AML-193 (cell line): ENCODE measurements at places on chromosomes 13 and 19.

DNA sequence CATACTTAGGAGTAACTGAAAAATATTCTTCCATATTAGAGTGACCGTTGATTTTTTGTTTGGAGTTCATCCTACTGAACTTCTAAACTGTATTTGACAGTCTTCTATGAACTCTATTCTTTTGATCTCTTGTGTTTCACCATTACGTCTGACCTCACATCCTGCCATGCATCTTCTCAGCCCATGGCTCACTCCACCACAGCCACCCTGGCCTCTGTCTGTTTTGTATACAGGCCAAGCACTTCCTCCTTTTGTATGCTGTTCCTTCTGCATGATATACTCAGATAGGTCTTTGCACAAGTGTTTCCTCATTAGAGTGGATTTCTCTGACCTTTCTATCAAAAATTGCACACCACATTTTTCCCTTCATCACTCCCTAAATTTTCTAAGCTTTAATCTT is 119.9 kb downstream of the MAB21L1 start:
- DNase-seq = peak; percentile 98

- peak; percentile 82 for DNase-seq
Measured at GRCh38 chr13:31805841-31806240, 66.5 kb downstream of the RXFP2 start.

DNA sequence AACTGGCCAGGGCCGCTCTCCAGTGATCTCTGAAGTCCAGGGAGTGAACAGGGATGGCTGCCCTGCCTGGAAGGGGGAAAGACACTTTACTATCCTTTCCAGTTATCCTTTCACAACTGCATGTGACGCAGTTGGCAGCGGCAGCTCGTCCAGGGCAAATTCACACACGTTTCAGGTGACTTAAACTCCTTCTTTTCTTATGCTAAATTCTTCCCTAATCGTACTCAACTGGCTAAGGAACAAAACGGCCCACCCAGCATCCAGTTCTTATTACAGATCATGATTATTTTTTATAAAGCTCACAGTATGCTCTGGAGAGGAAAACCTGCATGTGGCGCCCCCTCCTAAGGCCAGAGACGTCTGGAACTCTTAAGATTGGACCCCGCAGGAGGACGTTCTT is 767.1 kb downstream of the UQCRFS1 start:
- DNase-seq = no peak

GRCh38 chr13:75399879-75400217 is 82.1 kb downstream of the TBC1D4 start:
- DNase-seq = no peak

GRCh38 chr13:29884671-29885430 is 34.4 kb upstream of the UBL3 start:
- DNase-seq = no peak

DNA sequence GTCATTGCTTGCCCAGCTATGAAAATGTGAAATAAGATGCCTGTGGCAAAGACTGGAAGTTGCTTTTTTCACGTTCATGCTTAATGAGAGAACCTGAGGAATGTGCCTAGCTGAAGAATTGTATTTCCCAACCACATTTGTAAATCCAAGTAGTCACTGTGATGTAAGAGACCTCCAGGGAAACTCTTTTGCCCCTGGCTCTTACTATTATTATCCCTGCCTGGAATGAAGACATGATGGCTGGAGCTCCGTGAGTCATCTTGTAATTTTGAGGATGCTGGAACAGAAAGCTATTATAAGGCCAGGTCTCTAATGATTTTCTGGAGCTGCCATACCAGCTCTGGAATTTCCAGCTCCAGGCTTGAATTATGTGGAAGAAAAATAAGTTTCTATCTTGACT is 894.3 kb downstream of the DIAPH3 start:
- DNase-seq = no peak

DNA sequence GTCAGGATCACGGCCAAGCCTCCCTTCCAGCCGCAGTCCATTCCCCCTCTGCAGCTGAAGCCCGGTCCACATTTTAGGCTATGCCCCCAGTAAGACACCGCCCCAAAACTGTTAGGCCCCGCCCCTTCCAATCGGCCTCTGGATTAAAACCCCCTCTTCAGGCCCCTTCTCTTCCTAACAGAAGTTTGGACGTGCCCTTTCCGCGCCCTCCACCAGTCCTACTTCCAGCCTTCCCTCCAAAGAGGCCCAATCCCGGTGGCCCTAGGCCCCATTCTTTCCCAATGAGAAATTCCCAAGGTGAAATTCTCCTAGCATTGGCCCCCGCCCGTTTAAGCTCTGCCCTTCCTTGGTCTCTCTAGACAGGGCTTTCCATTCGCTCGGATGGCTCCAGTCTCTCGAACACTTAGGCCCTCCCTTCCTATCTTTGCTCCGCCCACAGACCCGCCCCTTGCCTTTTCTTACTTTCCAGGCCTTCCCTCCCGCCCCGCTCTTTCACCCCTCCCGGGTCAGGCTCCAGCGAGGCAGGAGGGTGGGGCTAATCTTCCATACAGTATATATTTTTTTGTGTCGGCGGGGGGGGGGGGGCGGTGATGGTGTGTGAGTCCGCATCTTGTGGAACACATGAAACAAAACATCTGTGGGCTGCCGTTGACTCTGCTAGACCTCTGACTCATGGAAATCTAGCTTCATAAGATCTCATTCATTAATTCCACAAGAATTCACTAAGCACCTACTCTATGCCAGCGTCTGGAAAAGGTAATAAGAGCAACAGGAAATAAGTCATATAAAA is 13.6 kb downstream of the LTBP4 start:
- no peak for DNase-seq

GRCh38 chr13:24270639-24271141 is 38.7 kb upstream of the C1QTNF9 start:
- DNase-seq = peak; percentile 78

DNA sequence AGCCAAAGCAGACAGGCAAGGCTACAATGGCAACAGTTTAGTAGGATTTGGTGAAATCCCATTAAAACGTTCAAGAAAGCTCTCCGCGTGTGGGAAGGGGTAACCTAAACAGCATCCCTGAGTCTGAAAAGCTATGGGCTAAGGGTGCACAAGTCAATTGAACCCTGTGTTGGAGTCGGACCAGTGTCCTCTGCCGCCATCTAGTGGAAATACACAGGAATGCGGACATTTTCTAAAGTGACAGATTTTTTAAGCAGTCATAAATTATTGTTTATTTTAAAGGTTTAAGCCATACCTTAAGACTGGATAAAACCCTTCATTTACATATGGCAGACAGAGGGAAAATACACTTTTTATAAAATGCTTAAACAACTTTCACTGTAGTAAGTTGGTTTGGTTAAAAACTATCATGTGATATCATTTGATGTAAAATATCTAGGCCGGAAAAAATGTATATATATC is 26.5 kb upstream of the LSM14A start:
- peak; percentile 37 for DNase-seq

GRCh38 chr13:64293923-64294322 is 2878.3 kb upstream of the PCDH20 start:
- no peak for DNase-seq

- no peak for DNase-seq
Measured at GRCh38 chr19:42366673-42367072, 23.4 kb downstream of the CNFN start.

GRCh38 chr19:3125900-3126524 is 9.8 kb upstream of the GNA15 start:
- peak; percentile 10 for DNase-seq

DNA sequence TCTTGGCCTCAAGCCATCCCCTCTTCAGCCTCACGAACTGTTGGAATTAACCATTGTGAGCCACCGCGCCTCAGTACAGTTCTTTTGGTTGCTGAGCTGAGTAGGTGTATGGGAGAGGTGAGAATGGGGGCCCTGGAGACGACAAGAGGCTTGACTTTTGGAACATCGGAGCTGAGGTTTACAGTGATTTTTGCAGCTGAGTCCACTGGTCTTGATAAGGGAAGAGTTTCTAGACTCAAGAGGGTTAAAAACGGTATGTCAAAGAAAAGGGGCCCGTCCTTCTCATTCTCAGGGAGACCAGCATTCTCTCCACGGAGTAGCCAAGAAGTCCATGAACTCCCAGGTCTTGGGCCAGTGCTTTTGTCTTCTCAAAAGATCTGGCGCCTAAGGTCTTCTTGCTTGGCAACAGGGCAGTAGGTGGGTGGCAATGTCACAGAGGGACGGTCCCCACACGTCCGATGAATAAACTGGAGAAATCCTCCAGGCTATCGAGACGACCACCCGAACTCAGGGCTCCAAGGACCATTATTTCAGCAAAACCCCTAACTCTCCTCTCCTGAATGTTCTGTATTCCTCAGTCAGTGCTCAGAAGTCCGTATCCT is 6.4 kb upstream of the QTRT1 start:
- no peak for DNase-seq

DNA sequence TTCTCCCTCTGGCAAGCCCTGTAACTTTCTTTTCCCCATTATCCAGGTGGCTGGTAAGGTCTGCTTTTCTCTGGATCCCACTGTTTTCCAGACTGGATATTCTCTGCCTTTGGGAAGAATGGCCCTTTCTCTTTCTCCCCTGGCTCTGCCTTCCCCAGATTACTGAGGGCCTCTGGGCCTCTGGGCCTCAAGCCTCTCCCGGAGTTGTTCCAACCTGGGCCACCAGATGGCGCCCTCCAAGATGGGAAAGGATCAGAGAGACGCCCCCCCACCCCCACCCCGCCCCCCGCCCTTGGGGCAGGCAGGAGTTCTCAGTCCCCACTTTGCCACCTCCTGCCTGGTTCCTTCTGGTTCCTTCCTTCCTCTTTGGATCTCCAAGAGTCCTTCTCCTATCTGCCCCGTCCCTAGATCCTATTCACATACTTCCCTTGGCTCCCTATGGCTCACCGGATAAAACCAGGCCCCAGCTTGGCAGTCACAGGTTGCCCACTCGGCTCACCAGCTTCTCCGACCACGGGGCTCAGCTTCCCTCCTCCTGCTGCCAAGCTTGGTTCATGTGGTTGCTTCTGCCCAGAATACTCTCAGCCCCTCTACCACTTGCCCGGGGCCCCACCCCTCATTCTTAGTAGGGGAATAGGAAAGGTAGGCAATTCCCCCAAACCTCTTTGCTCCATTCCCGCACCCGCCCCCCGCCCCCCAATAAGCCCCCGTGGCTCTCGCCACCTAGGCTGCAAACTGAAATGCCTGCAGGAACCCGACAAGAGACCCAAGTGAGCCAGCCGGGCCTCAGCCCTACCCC is 13.1 kb downstream of the EPS8L1 start:
- DNase-seq = peak; percentile 34

DNA sequence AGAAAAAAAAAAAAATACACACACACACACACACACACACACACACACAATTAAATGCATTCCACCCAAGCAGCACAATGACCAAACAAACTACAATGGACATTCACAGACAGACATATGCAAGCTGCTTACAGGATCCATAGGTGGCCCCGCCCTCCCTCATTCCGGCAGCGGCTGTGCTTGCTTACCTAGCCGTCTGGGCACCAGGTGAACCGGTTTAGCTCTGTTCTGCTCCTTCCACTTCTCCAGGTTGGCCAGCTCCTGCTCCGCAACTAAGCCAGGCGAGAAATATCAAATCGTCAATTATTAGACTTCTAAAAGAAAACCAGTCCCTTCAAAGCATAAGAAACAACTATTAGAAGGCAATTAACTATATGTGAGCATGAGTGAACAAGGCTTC is 23.1 kb downstream of the EPSTI1 start:
- DNase-seq = no peak

- DNase-seq = no peak
Measured at GRCh38 chr13:113151745-113152690, 6.4 kb upstream of the PROZ start.

DNA sequence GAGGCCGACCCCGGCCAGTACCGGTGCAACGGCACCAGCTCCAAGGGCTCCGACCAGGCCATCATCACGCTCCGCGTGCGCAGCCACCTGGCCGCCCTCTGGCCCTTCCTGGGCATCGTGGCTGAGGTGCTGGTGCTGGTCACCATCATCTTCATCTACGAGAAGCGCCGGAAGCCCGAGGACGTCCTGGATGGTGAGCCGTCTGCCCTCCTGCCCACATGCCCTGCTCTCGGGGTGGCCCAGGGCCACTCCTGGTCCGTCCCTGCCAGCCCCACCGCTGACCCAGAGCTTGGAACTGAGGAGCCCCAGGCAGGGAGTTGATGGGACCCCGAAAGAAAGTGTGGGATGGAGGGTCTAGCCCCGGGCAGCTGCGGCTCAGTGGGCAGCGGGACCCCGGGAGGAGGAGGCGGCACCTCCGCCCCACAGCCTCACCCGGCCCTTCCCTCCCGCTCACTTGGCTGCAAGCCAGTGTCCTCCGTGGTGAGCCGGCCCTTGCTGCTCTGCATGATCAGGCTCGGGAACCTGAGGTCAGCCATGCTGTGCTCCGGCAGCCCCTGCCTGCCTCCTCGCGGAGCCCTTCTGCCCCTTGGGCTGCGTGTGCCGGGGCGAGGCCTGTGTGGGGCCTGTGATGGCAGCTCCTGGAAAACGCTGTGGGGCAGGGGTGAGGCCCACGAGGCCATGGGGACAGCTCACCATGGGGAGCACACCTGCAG is 8.1 kb upstream of the HCN2 start:
- no peak for DNase-seq

DNA sequence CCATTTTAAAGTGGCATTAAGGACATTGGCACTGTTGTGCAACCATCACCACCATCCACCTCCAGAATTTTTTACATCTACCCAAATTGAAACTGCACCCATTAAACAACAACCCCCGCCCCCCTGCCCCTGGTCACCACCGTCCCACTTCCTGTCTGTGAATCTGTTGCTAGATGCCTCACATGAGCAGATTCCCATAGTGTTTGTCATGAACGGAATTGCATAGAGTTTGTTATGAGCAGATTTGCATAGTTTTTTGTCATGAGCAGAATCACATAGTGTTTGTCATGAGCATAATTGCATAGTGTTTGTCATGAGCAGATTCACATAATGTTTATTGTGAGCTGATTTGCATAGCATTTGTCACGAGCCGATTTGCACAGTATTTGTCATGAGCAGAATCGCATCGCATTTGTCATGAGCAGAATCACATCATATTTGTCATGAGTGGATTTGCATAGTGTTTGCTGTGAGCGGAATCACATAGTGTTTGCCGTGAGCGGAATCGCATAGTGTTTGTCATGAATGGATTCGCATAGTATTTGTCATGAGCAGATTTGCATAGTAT is 54.0 kb upstream of the GTF3A start:
- DNase-seq = no peak

GRCh38 chr19:46413262-46414031 is at the start of gene CCDC8:
CCDC8 (minus strand) TSS chr19:46413564; CDS start chr19:46412810, 754 bp downstream.
- no peak for DNase-seq

- no peak for DNase-seq
Measured at GRCh38 chr19:4916292-4917082, 7.2 kb downstream of the UHRF1 start.

GRCh38 chr19:50190439-50190891 is 13.0 kb upstream of the MYH14 start:
- no peak for DNase-seq

DNA sequence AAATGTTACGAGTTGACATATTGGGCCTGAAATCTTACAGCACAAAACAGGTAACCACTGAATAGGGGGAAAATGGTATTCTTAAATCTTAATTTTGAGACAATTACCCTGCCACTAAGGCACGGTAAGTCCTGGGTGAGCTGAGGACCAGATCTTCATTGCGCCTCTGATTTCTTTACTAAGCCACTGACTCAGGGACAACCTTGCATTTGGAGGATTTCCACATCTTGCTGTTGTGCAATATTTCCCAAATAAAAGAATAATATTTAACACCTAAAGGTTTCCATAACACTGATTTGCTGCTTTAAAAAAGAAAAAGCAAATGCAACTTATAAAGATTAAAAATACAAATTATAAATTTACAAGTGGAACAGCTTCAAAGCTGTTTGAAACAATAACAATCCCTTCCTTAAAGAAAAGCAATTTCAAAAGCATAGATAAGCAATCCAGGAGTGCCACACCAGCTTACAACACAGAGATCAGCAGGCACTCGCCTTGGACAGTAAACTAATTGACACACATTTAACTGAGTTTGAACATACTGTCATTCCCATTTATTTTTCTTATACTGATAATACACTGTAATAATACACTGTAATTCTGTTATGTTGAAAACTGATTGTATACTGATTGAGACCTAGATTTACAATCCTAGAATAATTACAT is 79.6 kb upstream of the DOCK9 start:
- no peak for DNase-seq
